GM12892 (cell line): ENCODE measurements at places on chromosomes 5 and 9.

DNA sequence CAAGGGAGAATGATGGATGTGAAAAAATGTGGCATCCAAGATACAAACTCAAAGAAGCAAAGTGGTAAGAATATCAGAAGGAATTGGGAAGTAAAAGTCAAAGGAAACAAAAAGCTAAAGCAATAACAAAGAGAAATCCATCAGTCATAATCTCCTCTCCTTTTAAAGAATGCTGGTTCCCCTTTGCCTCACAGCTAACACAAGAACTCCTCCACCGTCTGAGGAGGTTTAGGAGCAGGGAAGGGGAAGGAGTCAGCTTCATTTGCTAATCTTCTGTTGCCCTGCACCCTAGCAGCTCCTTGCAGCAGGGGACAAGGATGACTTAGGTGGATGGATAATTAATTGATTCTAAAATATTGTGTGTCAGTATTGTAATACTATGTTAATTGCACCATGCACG is 16.4 kb downstream of the CD274 start:
- DNase-seq = no peak

GRCh38 chr9:82192211-82192610 is 203.6 kb downstream of the SPATA31D1 start:
- no peak for DNase-seq

DNA sequence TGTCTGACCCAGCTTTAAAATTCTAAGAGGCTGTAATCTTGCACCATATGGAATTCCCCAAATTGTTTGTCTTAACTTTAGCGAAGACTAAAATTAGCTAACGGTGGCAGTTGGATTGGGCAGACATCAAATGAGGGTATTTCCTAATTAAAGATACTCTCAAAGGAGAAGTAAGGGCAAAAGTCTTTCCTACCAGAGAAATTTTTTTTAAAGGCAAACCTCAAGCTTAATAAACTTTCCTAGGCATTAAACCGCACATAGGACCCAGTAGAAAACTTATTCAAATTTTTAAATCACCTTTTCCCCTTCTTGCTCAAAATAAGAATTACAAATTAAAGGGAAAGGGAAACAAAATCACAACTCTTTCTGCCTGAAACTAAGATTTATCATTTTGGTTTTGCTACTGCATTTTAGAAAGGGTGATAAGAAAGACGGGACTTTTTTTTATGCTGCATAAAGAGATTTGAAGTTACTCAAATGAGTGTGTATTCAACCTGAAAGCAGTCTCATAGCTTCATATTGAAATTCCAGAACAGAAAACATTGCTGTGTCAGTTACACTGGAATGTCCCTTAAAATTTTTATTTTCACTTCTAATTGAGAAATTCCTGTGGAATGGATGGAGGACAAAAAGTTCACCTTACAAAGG is 189.1 kb upstream of the PTGER4 start:
- DNase-seq = no peak

GRCh38 chr5:100864931-100865330 is 38.2 kb downstream of the ST8SIA4 start:
- DNase-seq = no peak

- DNase-seq = no peak
Observed at GRCh38 chr5:111228520-111229220, 4.5 kb downstream of the CAMK4 start.

DNA sequence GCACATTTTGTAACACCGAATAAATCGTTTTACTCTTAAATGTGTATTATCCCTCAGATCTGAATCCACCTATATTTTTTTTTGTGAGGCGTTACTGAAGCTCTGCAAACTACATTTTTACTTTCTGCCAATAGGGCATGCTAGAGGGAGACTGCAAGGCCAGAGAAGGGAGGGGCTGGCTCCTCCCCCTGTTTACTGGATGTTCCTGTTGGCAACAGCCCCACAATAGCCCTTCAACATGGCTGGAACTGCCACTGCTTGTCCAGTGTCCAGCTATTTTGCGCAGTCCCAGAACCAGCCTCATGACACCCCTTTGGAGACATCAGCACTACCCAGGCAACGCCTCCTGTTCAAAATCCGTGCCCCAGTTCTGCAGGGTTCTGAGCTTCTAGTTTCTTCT is 85.4 kb upstream of the MIER3 start:
- DNase-seq = no peak

DNA sequence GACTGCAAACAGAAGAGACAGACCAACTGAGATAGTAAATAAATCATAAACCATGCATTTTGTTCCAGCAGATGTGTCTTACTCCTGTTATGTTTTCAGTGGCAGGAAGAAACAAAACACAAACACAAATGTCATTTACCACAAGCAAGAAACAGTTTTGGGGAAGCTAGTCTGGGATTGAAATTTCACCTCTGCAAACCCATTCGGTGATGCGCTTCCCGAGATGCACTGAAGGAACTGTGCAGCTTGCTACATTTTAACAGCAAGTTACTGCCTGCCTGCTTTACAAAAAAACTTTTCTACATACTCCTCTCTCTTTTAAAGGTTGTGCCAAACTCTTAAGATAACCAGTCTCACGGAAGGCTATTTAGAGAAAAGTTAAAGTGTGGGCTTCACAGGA is 3.2 kb downstream of the MACROH2A1 start:
- no peak for DNase-seq

GRCh38 chr5:57036761-57037160 is 84.8 kb upstream of the MIER3 start:
- DNase-seq = no peak

- no peak for DNase-seq
Observed at GRCh38 chr5:54004697-54005096, 305.7 kb downstream of the ARL15 start.

GRCh38 chr5:116613445-116613844 is 38.8 kb upstream of the SEMA6A start:
- DNase-seq = no peak

- DNase-seq = no peak
Observed at GRCh38 chr9:132036521-132036920, 43.1 kb downstream of the MED27 start.

DNA sequence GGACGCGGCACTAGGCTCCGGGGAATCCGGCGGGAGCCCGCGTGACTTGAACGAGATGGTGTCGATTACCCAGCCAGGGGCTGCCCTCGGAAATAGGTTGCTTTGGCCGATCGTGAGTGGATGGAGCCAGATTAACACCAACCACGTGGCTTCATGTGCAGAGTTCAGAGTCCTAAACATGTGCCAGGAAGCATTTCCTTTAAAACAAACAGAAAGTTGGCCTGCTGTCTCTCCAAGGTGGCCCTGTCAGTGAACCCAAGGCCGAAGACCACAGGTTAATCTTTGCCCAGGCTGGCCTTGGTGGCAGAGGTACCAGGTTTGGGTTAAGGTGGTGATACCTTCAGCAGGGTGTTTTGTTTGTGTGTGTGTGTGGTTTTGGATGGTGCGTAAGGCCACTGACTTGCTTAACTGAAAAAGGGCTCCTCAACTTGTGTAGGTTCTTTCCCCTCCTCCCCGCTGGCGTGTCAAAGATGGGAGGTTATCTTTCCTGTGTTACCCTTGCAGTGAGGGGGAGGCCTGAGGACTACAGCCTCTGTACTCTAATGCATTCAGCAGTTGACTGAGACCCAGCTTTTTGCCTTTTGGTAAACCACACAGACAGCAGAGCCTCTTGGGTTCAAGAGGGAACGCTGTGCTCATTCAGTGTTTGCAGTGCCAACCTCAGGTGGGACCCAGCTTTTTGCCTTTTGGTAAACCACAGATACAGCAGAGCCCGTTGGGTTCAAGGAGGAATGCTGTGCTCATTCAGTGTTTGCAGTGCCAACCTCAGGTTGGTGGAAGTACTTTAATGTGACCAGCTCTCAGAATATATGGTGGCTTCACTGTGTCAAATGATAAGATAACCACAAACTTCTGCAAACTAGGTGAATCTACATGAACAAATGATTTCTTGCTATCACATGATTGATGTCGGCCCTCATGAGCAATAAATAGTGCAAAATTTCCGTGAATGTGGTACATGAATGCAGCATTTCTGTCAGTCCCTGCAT is 1.4 kb downstream of the IQGAP2 start:
- no peak for DNase-seq

DNA sequence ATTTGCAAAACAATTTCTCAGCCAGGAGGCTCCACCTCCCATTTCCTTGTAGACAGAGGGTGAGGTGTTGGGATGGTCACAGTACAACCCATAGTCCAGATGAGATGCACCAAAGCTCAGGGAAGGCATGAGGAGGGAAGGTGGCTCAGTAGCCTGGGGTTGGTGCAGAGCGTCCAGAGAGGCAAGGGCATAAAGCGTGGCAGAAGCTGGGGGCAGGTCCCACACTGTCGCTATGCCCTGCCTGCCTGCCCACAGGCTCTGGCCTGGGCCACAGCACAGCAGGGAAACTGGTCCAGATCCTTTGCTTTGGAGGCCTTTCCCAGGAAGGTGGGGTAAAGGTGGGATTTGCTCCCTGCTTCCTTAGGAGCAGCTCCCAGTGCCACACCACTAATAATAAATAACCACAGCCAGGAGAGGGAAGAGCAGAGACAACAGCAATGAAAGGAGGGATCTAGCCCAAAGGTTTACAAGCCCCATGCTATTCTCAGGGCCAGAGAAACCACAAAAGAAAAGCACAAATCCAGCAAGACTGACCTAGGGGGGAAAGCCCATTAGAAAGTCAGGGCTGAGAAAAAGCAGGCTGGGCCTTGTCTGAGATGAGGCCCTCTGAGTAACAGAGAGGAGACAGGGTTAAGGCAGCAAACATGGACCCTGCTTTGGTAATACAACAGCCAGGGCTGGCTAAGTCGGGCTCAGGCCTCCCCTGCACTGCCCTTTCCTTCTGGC is 27.2 kb downstream of the PCDHGC5 start:
- no peak for DNase-seq

- no peak for DNase-seq
Observed at GRCh38 chr5:167872791-167873190, 418.7 kb upstream of the WWC1 start.

DNA sequence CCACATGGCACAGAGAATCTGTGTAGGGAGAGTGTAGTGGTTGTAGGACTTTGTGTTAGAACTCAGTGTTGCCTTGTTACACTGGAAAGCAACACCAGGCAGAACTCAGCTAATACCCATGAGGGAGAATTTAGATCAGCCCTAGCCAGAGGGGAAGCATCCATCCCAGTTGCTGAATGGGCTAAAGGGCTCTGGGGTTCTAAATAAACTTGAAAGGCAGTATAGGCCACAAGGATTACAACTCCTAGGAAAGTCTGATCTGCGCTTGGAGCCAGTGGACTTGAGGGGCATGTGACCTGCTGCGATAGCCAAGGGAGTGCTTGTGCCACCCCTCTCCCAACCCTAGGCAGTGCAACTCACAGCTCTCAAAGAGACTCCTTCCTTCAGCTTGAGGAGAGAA is 26.9 kb downstream of the PTGS1 start:
- no peak for DNase-seq

DNA sequence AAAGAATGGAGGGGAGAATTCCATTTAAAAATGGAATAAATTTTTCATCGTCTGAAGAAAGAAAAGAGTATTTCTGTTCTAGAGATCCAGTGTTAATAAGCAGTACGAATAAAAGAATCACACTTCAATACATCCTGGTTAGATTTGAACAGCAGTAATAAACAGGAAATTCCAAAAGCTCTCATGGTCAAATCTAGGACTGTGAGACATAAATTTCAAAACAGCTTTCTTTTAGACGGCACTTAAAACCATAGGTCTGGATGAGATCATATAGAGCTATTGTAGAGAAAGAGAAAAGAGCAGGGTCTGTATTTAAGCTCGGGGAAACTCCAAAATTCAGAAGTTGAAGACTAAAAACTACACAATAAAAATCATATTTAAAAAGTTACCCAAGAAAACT is 1006.9 kb upstream of the CTNND2 start:
- no peak for DNase-seq

DNA sequence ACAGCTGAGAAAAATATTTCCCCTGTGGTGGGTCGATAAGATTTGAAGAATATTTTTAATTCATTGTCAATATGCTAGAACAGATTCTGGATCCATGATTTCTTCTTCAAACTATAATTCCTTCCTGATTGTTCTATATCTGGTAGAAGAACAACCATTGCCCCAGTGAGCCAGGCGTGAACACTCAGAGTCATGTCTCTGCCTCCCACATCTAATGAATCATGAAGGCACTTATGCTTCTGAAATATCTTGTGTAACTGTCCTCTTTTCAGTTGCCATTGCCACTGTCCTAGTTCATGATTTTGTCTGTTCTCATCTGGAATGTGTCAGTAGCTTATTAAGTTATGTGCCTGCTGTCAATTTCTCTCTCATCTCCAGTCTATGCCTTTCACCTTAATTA is 40.0 kb downstream of the GABRG2 start:
- no peak for DNase-seq

DNA sequence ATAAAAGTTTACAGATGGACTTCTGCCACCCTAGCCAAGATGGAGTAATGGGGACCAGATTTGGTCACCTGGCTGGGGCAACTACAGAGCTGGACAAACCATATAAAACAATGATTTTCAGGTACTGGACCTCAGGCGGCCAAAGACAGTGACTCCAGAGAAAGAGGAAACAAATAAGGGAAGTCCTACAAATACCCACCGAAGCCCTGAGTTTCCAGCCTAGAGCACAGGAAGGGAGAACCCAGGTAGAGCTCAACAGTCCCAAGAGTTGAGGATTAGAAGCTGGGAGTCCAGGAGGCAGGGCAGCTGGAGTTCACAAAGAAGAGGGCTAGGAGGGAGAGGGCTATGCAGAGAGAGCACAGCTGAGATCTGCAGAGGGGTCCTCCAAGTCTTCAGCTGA is 106.7 kb upstream of the NR5A1 start:
- no peak for DNase-seq

GRCh38 chr5:33148076-33148513 is 292.7 kb upstream of the TARS1 start:
- no peak for DNase-seq

DNA sequence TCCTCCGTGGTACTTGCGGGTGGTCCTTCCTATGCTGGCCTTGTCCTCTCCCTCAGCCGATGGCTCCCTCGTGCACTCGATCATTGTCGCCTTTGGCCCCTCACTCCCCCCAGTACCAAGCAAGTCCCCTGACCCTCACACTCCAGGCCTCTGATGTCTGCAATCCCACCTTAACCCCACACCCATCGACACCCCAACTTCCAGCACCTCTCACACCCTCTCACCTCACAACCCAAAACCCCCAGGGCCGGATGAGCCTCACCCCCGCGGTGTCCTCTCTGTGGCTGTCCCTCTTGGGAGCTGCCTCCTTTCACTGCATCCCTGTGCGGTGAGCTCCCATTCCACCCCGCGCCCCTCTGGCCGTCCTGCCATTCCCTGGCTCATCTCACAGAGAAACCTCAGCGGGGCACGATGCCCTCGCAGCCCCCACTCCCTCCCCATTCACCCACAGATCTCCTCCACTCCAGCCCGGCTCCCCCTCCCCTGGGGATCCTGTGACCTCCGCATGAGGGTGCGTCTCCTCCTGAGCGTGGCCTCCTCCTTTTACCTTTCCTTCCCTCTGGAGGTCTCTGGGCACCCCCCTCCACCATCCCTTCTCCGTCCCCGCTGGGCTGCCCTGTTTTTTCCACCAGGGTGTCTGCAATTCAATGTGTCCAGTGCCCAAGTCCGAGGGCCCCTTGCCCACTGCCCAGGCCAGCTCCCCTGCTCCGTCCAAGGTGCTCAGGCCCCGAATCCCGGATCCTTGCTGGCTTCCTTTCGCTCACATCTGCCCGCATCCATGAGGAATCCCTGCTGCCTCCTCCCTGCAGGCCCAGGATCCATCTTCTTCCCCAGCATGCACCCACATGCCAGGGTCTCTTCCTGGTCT is 15.8 kb upstream of the RNU6ATAC start:
- DNase-seq = peak; percentile 7

GRCh38 chr5:172498431-172499129 is 44.3 kb upstream of the SH3PXD2B start:
- DNase-seq = no peak
